ENCODE measurements at places on chromosomes 5 and 9. TPM values are rescaled to one million over a fixed set of nuclear protein-coding genes. Genes with fewer than 3 reads are reported as not detected.
A peak's percentile ranks its signal among the peaks of the same experiment; 100 is the strongest.

DNA sequence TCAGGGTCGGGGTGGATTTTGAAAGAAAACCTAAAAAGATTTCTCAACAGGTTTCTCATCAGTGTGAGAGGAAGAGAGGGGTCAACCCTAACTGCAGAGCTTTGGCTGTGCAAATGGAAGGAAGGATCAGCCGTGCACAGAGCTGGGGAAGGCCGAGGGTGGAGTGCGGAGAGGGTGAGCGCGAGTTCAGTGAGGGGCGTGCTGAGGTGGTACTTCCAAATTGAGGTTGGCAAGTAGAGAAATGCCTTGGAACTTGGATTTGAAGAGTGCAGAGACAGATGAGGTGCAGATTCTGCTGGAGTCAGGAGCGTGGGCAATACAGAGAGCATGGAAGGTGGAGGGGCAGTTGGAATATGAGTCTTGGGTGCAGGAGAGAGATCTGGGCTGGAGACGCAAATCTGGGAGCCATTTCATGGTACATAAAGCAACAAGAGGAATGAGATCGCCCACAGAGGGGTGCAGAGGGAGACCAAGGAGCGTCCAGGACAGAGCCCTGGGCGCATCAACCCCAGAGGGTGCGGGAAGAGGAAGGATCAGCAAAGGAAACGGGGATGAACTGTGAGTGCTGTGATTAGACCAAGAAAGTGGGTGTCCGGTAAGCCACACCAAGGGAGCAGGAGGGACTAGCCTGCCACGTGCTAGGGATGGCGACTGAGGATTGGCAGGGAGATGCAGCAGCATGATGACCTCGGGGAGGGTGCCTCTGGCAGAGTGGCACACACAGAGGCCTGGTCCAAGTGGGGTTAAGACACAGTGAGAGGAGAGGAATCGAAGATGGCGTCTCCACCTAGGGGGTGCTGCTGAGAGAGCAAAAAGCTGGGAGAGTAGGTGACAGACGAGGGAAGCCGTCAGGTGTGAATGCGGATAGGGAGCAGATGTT is 105.8 kb downstream of the ADAMTS2 start:
- DNase-seq: no peak

DNA sequence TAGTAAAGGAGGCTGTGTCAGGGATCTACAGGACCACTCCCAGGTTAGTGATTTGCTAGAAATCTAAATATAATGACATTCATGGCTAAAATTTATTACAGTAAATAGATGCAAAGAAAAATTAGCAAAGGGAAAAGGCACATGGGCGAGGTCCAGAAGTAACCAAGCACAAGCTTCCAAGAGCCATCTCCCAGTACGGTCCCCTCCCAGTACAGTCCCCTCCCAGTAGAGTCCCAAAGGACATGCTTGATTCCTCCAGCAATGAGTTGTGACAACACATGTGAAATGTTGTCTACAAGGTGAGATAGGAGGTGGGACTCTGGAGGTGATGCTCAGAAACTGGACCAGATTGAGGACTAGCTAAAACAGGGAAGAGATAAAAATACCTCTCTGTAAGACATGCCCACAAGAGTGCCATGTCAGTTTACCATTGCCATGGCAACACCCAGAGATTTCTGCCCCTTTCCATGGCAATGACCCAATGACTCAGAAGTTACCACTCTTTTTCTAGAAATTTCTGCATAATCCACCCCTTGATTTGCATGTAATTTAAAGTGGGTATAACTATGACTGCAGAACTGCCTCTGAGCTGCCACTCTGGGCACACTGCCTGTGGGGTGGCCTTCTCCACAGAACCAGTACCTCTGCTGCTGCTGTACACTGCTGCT is 27.9 kb upstream of the CEMIP2 start:
- DNase-seq: no peak

DNA sequence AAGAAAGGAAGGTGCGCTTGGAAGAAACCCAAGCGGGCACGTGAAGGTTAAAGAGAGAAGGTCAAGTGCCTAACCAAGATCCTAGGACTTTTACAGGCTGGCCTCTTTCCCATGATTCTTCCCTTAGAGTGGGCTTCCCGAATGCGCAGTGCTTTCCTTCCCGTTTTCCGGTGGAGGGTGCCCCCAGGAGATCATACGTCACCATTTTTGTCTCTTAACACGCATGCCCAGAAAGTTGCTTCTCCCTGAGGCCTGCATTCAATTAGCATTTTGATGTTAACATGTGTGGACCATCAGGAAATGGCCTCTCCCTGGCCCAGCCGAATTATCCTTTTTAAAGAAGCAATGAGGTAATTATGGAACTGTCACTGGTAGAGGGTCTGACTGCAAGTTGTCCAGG is 1.9 kb upstream of the RUSC2 start:
- peak; percentile 50 for DNase-seq

- DNase-seq: peak; percentile 38
These were observed 697 bp downstream of the SLC1A1 start for GRCh38 chr9:4490705-4491625.

DNA sequence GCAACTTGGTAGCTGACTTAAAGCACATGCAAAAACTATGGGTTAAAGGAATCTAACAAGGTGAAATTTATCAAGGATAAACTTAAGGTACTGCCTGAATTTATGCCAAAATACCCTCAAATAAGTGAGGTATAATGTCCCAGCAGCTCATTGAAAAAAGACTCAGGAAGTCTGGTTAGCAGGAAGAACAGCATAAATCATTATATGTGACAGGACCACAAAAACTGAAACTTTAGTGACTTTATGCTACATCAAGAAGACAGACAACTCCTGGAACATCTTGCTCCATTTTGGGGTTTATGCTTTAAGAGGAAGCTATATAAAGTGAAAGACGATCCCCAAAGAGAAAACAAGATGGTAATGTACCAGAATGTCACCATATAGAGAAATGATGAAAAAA is 282.4 kb upstream of the ZNF462 start:
- no peak for DNase-seq

GRCh38 chr5:73441378-73441777 is 7.2 kb downstream of the FOXD1 start:
- DNase-seq: no peak

- no peak for DNase-seq
These were observed 133.6 kb downstream of the ZNF354C start for GRCh38 chr5:179193746-179194145.

DNA sequence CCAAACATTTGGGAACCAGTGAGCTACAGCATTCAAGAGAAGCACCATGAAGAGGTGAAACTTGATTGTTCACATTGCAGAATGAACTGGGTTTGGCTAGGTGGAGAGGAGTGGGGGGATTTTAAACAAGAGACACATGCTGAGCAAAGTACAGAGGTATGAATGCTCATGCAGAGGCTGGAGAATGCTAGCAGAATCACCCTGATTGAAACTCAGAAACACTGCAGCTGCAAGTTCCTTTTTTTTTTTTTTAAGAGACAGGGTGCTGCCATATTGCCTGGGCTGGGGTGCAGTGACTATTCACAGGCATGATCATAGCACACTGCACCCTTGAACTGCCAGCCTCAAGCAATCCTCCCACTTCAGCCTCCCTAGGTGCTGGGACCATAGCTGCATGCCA is 35.1 kb downstream of the DENND1A start:
- no peak for DNase-seq

- DNase-seq: peak; percentile 78
These were observed 57.3 kb upstream of the C6 start for GRCh38 chr5:41270423-41271251.

DNA sequence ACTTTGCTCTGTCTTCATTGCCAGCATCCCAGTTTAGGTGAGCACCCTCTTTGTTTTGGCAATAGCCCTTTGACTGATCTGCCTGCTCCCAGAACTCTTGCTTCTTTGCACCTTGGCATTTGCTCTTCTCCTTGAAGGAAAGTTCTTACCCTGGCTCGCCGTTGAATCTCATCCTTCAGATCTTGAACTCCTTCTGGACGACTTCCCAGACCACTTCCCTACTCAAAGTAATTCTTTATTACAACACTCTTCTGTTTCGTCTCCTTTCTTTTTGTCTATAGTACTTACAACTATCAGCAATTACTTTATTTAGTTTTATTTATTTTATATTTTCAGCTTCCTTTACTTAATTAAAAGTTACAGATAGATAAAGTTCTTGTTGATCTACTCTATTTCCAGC is 1510.1 kb downstream of the MAT2B start:
- DNase-seq: peak; percentile 16

- no peak for DNase-seq
These were observed 19.7 kb downstream of the KDM3B start for GRCh38 chr5:138372225-138372624.

DNA sequence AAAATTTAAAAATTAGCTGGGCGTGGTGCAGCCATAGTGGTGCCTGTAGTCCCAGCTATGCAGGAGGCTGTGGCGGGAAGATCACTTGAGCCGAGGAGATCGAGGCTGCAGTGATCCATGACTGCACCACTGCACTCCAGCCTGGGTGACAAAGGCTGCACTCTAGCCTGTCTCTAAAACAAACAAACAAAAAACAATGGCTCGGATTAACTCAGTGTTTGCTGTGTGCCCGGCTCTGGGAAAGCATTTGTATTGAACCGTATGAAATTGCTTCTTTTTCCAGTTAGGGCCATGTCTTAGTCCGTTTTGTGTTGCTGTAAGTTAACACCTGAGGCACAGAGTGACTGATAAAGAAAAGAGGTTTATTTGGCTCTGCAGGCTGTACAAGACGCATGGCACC is 62.6 kb downstream of the CFAP77 start:
- no peak for DNase-seq

DNA sequence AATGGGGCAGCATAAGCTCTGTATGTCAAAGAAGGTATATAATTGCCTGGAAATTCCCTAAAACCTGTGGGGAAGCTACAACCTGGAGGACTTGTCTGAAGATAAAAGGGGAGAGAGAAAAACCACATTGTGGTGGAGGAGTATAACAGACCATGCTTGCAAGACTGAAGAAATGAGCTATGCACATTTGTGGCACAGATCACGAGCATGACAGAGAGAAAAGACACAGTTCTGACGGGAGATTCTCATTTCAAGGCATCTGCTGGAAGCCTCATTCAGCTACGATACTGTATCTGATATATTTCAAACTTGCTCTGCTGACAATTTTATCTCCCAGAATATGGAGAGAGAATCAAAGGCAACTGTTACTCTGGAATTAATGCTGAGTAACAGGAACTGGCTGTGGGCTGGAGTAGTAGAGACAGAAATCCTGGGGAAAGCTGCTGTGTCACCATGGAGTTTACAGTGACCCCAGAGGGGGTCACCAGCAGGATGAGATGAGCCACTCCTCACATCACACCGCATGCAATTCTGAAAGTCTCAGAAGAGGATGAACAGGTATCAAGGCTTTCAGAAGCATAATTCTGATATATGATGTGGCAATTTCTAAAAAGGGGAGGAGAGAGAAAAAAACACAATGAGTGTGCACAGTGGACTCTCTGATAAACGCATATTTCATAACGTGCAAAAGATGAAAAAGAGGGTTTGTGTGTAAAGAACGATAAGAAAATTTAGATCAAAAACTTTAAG is 528.8 kb downstream of the IRX1 start:
- DNase-seq: no peak

- no peak for DNase-seq
These were observed 40.2 kb upstream of the TRIM32 start for GRCh38 chr9:116646661-116647514.

- DNase-seq: no peak
These were observed 4.9 kb upstream of the FRRS1L start for GRCh38 chr9:109171926-109172325.

- DNase-seq: no peak
These were observed 26.2 kb upstream of the ACOT12 start for GRCh38 chr5:81420039-81420667.

DNA sequence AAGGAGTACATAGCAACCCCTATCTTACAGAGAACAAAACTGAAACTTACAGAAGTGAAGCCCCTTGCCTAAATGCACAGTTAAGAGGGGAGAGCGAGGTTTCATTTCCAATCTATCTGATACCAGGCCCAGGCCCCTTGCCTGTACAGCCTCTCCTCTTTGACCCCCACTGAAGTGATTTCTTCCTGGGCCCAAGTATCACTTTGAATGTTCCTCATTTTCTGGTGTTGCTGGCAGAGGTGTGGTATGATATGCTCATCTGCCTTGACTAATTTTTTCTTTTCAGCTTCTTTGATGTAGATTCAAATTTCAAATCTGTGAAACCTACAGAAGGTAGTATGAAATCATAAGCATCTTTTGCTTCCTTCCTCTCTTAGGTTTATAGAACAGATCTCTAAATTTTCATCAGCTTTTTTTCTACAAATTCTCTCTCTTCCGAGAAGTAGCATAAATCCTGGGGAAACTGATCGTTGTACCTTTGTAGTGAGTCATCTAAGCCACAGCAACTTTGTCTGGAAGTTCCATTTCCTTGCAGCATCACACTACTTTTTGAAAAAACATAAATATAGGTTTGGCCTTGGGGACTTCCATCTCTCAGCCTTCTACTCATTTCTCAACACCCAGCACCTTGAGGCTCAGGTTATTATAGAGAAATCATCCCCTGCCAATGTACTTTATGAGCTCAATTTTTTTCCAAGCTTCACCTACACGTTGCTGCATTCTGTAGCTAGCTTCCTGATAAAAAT is 402.4 kb upstream of the PTGER4 start:
- no peak for DNase-seq

Gene TMC1
- not detected for total RNA-seq

Gene SPINK13
- not detected for total RNA-seq

Gene S100Z
- total RNA-seq: not detected

Gene OSMR
- 5.5 TPM for total RNA-seq

Gene OR1L8
- not detected for total RNA-seq

Gene KIF20A
- total RNA-seq: not detected

Gene SNCB
- not detected for total RNA-seq

Gene PCDHGC4
- total RNA-seq: not detected

Gene PRR16
- total RNA-seq: 40.8 TPM
